ENCODE measurements at places on chromosomes 2 and 18.

DNA sequence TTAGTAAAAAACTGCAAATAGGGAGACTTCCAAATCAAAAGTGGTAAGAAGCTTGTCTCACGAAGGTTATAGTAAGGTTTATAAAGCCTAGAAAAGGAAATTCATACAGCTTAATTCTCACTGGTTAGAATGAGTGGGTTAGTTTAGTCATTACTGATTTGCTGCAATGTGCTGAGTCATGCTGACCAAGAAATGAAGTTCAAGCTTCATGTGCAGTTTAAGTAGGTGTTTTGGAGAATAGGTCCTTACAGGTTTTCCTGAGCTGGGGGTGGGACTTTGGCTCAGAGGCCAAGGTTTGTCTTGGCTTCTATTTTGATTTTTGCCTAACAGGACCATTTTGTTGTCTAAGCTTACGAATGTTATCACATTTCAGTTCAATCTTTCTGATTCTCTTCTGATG lies 15.1 kb downstream of the CLIP4 start:
- no peak for DNase-seq

DNA sequence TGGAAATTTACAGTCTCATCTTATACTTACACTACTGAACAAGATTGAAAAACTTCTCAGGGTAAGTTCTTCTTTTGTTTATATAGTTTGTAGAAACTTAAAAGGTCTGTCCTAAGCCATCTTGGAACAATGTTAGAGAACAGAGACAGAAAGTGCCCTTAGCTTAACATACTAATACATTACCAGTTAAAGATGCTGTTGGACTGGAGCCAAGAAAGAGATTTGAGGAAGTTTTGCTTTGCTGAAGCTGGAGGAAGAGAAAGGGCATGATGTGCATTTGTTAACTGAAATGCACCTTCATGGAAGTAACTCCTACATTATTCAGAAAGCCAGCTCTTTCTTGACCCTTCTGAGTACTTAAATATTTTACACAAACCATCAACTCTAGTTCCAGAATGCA lies 66.5 kb upstream of the TNFRSF11A start:
- no peak for DNase-seq

DNA sequence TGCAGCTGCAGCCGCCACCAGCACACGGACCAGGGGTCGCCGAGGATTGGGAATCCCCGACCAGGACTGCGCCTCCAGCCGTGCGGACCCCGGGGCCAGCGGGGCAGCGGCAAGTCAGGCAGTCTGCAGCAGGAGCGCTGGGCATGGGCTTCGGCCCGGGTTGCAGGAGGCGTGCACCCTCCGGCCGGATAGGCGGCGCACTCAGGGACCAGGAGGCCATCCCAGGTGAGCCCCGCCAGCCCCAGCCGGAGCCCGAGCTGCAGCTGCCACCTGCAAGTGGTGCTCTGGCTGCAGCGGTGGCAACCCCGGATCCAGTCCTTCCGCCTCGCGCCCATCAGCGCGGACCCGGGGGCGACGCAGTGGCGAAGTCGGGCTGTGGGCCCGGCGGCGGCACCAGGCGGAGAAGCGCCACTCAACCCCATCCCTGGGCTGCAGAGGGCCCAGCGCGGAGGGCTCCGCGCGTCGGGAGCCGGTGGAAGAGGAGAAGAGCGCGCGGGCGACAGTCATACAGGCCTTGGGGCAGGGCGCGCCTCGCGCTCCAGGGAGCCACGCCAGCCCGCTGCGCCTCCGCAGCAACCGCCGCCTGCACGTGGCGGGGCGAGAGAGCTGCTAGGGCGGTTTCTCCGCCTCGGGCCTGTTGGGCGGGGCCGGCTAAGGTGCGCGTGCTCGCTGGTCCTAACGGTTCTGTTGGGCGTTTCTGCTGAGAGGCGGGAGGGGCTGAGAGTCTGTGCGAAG lies 73.8 kb downstream of the RPIA start:
- peak; percentile 34 for DNase-seq

GRCh38 chr18:79531926-79532312 lies 136.2 kb downstream of the NFATC1 start:
- DNase-seq: no peak

- DNase-seq: no peak
Observed at GRCh38 chr2:177731384-177731783, 338.8 kb downstream of the AGPS start.

GRCh38 chr18:67961701-67962440 lies 445.4 kb upstream of the DSEL start:
- DNase-seq: no peak

DNA sequence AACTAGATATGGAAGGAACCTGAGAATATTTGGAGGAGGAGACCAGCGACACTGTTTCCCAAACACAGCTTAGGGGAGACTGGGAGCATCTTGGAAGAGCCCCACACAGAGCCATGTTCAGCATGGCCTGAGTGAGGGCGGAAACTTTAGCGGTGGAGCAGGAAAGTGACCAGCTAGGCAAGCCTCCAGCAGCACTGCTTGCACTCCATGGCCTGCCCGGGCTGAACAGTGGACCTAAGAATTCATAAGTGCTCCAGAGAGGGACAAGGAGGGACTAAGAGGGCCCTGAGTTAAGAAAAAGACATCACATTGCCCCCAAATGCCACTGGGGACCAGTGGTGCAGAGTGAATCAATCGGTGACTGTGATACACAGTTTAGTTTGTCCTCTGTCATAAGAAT lies 566.4 kb downstream of the TNS1 start:
- DNase-seq: no peak

DNA sequence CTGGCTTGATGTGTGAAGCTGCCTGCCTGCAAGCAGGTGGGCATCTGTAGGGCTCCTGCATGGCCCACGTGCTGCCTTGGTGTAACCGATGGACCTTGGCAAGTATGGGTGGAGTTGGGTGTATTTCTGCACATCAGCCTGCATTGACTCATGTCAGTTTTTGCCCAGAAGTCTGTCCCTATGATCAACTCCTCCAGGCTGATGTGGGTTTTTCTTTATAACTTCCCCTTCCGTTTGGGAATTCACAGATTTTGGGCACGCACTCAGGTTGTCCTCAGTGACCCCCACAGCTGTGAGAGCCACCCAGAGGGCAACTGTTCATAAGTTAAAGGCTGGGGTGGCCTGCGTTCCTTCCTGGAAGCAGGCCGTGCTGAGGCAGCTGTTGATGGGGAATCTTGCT lies 123.3 kb downstream of the NCK2 start:
- no peak for DNase-seq

- no peak for DNase-seq
Observed at GRCh38 chr2:204277226-204277625, 268.0 kb upstream of the PARD3B start.

GRCh38 chr2:217367464-217367863 lies 507.6 kb upstream of the TNP1 start:
- no peak for DNase-seq

GRCh38 chr2:178666458-178666857 lies 140.8 kb downstream of the TTN start:
- DNase-seq: no peak

- no peak for DNase-seq
Observed at GRCh38 chr2:215442401-215442787, 6.5 kb upstream of the FN1 start.

GRCh38 chr2:241136661-241137260 lies 12.5 kb downstream of the PASK start:
- no peak for DNase-seq

DNA sequence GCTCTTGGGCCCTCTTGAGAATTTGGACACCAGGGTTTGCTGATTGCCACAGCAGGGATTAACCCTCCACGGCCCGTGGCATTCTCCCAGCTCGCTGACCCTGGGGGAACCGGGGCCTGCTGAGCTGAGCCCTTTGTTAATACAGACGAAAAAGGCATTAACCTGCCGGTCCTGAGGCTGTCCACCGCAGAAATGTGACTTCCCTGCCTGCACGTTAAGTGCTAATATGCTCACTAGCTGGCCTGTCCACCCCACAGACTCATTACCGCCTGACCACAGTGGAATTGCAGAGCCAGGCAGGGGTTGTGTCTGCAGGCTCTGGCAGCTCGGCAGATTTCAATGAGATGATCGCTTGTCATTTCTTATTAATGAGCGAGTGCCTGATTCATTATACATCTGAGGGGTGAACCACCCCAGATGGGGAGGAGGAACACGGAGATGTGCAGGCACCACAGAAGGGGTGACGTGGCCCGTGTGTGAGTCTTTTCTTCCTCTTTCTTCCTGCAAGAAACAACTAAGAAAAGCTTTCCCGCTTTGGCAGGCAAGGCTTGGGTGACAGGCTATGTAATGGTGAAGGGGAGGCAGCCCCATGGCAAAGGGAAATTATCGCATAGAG lies 126.0 kb downstream of the GLI2 start:
- DNase-seq: no peak

GRCh38 chr2:203867561-203868200 lies at the start of gene CTLA4:
Gene CTLA4, plus strand, starts transcription at chr2:203867771. Its CDS starts 172 bp downstream, at chr2:203867943.
- peak; percentile 62 for DNase-seq

GRCh38 chr2:230987137-230988020 lies 8.5 kb upstream of the SPATA3 start:
- DNase-seq: peak; percentile 69

DNA sequence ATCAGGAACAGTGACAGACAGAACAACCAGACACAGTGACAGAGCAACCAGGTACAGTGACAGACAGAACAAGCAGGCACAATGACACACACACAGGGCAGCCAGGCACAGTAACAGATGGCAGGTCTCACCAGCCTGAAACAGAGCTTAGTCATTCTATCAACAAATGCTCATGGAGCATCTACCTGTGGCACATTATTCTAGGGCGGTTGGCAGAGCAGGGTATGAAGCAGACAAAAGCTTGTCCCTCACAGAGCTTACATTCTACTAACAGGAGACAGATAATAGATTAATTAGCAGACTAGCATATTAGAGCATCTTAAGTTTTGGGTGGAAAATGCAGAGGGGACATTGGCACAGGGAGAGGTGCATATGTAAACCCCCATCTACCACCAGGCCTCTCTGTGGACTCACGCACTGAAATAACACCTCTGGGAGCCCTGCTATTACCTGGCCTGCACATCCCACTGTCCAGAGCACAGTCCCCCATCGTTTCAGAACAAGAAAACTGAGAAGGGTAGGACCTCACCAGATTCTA lies 64.1 kb upstream of the RAB6C start:
- no peak for DNase-seq

- DNase-seq: no peak
Observed at GRCh38 chr2:134504586-134505336, 214.0 kb downstream of the TMEM163 start.
